ENCODE measurements at places on chromosomes 6 and 20. TPM values are rescaled to one million over a fixed set of nuclear protein-coding genes. Genes with fewer than 3 reads are reported as not detected.

The UBD gene
- total RNA-seq, result not detected

The GJA10 gene
- total RNA-seq, result not detected

The C20orf141 gene
- total RNA-seq, result not detected

The FAM209B gene
- total RNA-seq, result 0.82 TPM

DNA sequence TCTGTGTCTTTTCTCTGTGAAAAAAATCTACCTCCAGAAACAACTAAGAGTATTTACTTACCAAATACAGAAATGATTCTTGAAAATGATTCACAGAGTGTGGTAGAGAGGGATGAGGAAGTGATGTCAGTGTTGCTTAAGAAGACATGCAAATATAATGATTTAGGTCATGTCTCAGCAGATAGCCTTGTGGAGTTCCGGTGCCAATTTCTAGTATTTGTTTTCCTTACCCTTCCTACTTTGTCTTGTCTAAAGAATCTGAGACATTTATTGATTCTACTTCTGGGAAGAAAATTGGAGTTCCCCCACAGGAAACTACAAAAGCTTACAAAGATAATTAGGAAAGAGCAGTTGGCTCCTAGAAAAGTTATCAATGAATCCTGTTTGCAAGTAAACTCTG, 68.8 kb downstream of the GJA1 start:
- no peak for DNase-seq

DNA sequence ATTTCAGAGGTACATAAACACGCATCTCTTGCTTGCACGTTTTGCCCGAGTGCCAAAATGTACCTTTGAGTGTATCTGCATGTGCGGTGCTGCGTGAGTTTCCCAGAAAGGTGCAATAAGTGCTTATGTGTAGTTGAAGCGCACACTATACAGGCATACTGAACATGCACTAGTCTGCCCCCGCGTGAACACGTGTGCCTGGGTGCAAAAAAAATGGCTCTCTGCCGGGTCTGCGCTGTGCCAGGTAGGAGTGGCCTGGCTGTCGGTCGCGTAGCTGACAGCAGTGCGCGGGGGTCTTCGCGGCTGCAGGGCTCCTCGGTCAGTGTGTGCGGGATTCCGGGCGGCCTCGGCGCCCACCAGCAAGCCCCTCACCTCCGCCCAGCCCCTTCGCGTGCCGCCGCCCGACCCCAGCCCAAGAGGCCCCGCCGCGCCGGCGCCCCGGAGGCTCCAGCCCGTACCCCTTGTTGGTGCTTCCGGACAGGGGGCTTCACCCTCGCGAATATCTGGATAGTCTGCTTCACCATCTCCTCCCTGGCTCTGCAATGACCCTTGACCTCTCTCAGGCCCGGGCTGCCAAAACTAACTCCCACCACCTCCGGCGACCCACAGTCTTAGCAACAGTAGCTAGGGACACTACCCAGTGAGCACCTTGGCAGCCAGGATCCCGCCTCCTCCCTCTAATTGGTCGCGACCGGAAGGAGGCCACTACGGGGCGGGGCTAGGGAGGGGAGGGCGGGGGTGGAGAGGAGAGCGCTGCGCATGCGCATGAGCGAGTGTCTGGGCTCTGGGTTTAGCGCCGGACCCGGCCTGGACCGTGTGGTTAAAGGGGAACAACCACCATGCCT, at the start of gene KIF6:
TSS of gene KIF6 (minus strand) at position 622 of the 845 bp plus-strand sequence. CDS start at position 524, 98 bp downstream.
- peak; percentile 87 for DNase-seq

DNA sequence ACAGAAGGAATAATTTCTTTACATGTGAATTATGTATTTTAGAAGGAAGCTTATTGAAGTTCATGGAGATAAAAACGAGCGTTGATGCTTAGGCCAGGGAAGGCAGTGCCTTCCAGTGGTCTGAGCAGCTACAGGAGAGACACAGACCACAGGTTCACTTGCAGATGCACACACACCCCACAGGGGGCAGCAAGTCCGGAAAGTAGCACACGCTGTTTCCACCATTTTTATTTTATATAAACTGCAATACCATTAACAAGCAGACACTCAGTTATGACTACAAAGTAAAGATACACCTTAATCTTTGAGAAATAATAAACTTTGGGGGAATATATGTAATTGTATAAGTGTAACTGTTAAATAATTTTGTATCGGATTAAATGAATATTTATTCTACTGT, 13.5 kb upstream of the DACT2 start:
- no peak for DNase-seq

GRCh38 chr6:157406661-157407060, 25.7 kb downstream of the ZDHHC14 start:
- no peak for DNase-seq

GRCh38 chr6:128659276-128659675, 138.9 kb upstream of the PTPRK start:
- no peak for DNase-seq

Data from H1 (cell line).